ENCODE measurements at places on chromosomes 4 and X.

DNA sequence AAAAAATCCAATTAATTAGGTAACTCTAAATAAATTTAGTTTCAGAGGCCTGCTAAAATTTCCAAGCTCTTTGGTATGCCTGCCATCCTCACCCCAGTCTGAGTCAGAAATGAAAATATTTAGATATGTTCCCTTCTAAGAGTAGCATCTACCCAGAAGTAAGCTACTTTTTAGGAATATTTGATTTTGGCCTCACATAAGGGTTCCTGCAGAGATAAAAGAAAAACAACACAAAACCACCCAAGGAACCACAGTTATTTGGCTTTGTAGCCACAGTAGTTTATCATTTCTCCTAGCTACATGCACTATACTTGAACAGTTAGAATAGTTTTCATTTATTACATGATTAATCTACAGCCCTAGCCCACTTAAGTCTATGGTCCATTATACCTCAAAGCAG lies 192.6 kb upstream of the FAM241A start:
- no peak for DNase-seq

DNA sequence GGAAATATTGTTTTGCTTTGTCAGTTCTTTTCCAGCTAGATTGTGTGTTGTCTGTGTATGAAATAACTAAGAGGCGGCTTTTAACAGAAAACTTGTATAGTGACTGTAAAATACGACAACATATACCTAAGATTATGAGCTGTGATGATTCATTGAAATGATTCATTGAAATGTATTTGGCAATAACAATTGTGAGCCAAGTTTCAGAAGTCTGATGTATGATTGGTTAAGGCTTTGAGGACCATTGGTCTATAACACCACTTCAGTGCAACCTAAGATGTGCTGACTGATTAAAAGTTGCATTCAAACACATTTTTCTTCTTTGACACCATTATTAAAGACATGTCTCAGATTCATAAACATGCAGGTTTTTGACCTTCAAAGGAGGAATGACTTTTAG lies 76.6 kb downstream of the PTPN13 start:
- no peak for DNase-seq

DNA sequence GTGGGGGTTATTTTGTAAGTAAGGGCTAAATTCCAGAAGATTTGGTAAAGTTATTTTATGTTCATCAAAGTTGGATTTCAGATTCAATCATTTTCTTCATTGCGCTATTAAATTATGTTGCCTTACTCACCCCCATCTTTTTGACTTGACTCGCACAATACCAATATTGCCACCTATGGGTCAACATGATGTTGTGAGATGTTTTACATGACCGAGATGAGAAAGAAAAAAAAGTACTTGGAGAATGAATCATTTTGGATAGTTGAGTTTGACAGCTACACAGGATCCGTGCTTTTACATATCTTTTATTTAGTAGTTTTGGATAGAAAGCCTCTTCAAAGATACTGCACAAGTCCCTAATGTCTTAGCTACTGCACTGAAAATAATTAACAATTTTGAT lies 224.2 kb upstream of the EMCN start:
- no peak for DNase-seq

DNA sequence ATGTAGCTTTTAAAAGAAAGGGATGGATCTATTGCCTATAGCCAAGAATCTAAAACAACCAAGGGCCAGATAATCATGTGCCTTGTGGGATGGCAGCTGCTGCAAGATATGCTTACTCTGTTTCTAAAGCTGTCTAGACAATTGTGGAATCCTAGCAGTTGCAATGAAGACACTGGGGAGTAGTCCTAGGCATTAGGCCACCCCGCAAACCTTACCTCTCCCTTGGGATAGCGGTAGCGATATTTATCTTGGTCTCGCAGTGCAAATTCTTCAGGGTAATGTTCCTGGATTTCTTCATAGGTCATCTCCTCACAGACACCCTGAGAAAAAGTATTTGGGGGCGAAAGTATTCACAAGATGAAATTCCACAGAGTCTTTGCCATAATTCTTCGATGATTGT lies 24.6 kb downstream of the TRO start:
- DNase-seq: no peak

DNA sequence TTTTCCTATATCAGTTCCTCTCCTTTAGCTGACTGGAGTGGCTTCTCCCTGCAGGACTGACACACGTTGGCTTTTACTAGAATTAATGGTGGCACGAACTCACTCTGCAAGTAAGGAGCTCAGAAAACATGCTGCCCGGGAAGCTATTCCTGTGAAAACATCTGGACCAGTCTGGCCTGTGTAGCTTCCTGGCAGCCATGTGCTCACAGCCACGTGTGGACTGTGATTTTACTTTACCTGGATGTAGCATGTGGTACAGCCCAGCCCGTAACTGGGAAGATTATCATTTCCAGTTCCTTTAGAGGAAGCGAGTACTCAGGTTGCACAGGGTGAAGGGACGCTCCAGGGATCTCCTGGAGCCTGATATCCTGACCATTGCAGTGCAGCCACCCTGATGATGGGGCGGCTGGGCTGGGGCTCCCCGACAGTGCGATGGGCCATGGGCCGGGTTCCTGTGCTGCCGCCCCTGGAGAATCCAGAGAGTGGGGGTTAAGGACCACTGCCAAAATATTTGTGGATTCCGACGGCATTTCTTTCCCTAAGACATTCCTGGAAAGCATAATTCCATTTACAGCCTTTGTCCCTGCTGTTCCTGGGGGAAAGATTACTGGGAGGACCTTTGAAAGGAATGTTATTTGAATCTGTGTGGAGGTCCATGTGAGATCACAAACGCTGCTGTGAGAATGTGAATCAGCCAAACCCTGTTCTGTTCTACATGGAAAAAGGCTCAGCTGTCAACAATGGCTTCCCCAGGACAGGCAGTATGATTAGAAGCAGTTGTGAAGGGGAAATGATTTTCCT lies 35.0 kb downstream of the PROM1 start:
- no peak for DNase-seq

- DNase-seq: no peak
Measured at GRCh38 chr4:100516225-100516624, 1.6 kb downstream of the EMCN start.

GRCh38 chr4:124757126-124757525 lies 44.6 kb upstream of the ANKRD50 start:
- DNase-seq: no peak

GRCh38 chr4:165504184-165504583 lies 125.4 kb downstream of the CPE start:
- no peak for DNase-seq

GRCh38 chr4:77443941-77444340 lies 161.7 kb upstream of the CXCL13 start:
- no peak for DNase-seq

DNA sequence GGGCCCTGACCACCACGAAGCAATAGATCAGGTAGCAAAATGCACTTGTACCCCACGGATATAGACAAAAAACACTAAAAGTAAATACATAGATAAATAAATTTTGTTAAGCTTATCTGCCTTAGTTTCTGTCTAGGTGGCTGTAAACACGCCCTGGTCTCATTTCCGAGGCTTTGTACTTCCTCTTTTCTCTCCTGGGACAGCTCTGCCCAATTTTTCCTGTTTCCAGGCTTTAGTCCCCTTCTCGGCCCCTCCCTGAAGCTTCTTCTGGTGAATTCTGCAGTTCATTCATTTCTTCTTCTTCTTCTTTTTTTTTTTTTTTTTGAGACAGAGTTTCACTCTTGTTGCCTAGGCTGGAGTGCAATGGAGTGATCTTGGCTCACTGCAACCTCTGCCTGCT lies 73.4 kb upstream of the STOX2 start:
- no peak for DNase-seq

GRCh38 chr4:52588097-52588496 lies 71.0 kb downstream of the USP46 start:
- DNase-seq: no peak

- no peak for DNase-seq
Measured at GRCh38 chr4:152099555-152099954, 338.7 kb upstream of the GATB start.

DNA sequence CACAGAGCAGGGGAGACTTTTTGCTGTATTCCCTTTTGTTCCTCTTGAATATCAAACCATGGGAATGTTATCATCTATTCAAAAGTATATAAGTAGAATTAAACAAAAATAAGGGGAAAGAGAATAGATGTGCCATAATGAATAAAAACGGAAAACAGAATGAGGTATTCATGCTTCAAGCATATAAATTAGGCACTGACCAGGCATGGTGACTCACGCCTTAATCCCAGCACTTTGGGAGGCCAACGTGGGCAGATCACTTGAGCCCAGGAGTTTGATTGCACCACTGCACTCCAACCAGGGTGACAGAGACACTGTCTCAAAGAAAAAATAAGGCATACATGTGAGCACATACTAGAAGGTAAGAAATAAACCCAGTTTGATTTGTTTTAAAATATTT lies 16.3 kb upstream of the NEUROG2 start:
- DNase-seq: no peak

GRCh38 chr4:149084144-149084543 lies 641.9 kb upstream of the NR3C2 start:
- DNase-seq: no peak

- DNase-seq: no peak
Measured at GRCh38 chr4:136651278-136651667, 881.0 kb downstream of the PCDH18 start.

- no peak for DNase-seq
Measured at GRCh38 chrX:27251369-27251768, 211.8 kb downstream of the PPP4R3C start.

GRCh38 chrX:147570483-147570882 lies 341.2 kb upstream of the FMR1 start:
- DNase-seq: no peak

DNA sequence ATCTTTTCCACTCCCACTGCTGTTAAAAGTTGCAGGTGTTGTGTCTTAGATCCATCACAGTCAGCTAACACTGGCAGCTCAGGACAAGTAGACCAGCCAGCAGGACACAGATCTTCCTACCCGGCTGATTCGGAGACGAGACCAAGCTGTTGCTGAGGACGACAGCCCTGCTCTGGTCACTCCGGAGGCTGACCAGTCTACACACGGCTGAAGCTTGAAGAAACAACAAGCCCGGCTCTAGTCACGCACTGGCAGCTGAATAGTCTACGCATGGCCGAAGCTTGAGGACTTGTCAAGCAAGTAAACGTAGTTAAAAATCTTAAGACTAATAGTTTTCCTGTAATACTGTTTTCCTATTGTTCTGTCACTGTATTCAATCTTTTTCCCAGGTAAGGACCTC lies 1.8 kb downstream of the ACOX3 start:
- DNase-seq: no peak

DNA sequence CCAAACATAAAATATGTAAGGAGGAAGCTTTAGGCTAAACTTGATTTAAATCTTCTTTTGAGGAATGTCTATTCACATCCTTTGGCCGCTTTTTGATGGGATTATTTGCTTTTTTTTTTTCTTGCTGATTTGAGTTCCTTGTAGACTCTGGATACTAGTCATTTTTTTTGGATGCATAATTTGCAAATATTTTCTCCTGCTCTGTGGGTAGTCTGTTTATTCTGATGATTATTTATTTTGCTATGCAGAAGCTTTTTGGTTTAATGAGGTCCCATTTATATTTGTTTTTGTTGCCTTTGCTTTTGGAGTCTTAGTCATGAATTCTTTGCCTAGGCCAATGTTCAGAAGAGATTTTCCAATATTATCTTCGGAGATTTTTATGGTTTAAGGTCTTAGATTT lies 144.9 kb downstream of the MAGEC2 start:
- no peak for DNase-seq

DNA sequence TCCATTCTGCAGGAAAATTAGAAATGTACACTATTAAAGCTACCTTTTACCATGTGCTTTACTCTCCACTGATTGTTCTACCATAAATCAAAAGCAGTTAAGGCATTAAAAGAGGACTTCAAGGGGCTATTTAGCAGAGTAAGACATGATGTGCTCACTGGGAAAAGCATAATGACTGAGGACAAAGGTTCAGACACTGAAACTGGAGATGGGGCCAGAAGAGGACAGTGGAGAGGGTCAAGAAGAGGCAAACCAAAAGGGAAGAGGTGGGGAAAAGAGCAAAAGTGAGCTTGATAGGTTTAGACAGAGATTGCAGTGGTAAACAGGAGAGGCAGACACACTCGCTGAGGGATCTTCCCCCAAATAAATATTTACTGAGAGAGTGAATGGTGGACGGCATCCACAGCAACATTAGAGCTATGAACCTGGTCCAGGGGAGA lies 23.8 kb downstream of the SH3RF1 start:
- DNase-seq: no peak

DNA sequence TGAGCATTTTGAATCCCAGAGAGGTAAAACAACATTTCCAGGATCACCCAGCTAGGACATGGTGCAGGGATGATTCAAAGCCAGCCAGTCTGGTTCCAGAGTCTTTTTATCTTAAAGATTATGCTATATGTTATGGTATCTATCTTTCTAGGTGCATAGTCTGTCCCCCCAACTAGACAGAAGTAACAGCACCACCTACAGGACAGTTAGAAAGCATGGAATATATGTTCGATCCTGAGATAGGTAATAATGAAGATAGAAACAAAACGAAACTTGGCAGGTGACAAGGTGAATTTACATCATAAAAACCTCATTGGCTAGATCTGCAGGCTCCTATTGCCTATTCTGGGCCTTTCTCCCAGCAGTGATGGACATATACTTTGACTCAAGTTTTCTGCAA lies 723.2 kb downstream of the SMARCA1 start:
- peak; percentile 3 for DNase-seq

DNA sequence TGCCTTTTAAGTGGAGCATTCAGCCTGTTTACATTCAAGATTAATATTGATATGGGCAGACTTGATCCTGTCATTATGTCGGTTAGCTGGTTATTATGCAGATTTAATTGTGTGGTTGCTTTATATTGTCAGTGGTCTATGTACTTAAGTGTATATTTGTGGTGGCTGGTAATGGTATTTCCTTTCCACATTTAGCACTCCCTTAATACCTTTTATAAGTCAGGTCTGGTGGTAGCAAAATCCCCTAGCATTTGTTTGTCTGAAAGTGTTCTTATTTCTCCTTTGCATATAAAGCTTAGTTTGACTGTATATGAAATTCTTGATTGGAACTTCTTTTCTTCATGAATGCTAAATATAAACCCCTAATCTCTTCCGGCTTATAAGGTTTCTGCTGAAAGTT lies 403.7 kb upstream of the EPHA5 start:
- DNase-seq: no peak

DNA sequence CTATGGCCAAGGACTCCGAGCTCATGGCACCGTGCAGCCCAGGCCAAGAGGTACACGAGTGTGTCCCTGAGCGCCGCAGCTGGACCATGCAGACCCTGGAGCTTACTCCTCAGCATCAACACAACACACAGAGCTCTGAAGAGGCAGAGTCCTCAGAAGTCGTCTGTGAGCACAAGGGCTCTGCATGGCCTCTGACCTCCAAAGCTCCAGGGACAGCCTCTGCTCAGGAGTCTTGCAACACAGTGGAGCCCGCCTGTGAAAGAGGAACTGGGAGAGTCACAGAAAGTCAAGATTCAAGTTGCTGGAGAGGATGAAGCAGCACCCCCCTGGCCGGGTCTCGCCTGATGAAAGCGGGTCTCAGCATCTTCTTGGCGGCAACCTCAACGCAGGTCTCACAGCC lies 2.9 kb downstream of the LRPAP1 start:
- DNase-seq: no peak

DNA sequence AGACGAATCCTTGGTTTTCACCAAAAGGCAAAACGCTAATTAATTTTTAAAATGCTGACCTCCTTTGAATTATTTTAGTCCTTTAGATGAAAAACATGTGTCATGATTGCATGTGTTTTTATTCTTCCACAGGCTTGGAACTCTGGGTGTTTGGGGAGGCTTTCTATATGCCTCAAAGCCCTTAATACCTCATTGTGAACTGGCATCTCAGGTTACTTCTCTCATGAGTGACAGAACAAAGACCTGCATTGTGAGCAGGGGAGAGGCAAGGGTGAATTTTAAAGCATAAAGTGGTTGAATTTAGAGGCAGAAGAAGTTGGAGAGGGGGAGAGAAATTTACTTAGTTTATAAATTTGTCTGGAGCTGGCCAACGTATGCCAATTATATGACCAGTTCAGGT lies 119.5 kb downstream of the ARSF start:
- no peak for DNase-seq

Data from NCI-H1694 treated with DMSO at 0.1 percent for 48 hours (cell line).